HCT116 (cell line): ENCODE measurements at places on chromosomes 1 and 21. TPM values are rescaled to one million over a fixed set of nuclear protein-coding genes. Genes with fewer than 3 reads are reported as not detected.

DNA sequence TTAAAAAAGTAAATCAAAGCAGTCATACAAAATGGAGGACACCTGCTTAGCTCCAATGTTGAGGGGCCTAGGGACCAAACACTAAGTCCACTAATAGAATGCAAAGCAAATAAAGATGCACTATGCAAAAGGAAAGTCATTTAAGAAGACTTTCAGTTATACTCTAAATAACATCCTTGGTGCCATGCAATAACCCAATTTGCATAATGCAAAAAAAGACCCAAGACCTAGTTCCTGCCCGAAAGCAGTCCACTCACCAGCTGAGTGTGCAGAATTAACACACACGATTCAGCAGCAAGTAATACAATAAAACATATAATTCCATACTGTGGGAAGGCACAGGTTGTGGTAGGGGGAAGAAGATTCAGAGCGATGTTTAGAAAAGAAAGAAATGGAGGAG, 101.8 kb downstream of the TGFBR3 start:
- no peak for DNase-seq

GRCh38 chr1:197973206-197973605, 56.0 kb downstream of the LHX9 start:
- no peak for DNase-seq

DNA sequence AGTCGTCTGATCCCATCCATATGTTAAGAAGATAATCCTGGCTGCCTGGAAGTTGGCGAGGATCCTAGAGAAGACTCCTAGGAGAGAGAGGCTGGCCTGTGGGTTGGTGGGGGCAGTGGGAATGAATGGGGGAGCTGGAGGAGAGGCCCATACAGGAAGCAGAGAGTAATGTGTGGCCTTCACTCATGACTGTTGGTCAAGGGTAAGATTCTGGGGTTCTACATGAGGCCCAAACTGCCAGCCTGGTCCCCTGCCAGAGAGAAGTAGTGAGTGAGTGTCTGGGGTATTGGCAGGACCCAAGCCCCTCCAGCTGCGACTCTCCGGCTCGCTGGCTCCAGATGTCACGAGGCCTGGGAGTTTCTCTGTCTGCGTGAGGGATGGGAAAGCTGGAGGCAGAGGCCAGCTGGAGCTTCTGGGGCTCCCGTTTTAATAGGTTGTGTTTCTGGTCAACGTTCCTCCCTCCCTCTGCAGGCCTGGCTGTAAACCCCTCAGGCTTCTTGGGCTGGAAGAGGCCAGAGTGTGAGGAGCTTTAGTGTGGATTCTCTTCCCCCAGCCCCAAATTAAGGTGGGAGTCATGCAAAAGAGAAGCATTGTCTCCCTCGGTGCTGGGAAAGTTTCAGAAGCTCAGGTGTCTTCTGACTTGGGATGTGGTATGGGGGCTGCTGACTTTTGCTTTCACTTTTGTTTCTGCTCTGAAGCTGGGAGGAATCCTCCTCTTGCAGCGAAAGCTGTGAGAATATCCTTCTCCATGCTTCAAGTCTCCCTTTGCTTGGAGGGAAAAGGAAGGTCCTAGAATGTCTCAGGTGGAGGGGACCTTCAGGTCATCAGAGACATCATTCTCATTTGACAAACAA, 2.6 kb downstream of the TMEM51 start:
- DNase-seq, result no peak

GRCh38 chr1:236869911-236870310, 74.8 kb downstream of the MTR start:
- no peak for DNase-seq

Gene DISP3
- 2.3 TPM for total RNA-seq

Gene HAO2
- total RNA-seq, result not detected

Gene LRRC71
- total RNA-seq, result not detected
